ENCODE measurements at places on chromosomes 7 and 10. TPM values are rescaled to one million over a fixed set of nuclear protein-coding genes. Genes with fewer than 3 reads are reported as not detected.

The SPDYE6 gene
- not detected for total RNA-seq

The C10orf62 gene
- not detected for total RNA-seq

The CYP26C1 gene
- 0.14 TPM for total RNA-seq

The MINDY3 gene
- total RNA-seq, result 33.2 TPM

The SUGCT gene
- total RNA-seq, result 3.9 TPM

- no peak for DNase-seq
Measured at GRCh38 chr7:75626954-75627353, 111.8 kb downstream of the HIP1 start.

GRCh38 chr10:112963835-112964234 lies 13.8 kb downstream of the TCF7L2 start:
- DNase-seq, result peak; percentile 54

DNA sequence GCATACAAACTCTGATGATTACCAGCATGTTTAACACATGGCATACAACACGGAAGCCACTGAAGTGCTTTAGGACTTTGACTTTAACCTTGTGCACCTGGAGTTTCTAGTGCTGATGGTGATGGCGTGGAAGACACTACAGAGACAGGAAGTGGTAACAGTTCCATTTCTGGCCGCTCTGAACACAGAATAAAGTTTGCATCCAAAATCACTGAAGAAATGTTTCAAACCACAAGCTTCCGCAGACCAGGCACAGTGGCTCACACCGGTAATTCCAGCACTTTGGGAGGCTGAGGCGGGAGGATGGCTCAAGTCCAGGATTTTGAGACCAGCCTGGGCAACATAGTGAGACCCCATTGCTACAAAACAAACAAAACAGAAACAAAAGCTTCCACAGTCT lies 40.3 kb upstream of the TNPO3 start:
- no peak for DNase-seq

- no peak for DNase-seq
Measured at GRCh38 chr10:89798092-89798491, 96.7 kb downstream of the KIF20B start.

DNA sequence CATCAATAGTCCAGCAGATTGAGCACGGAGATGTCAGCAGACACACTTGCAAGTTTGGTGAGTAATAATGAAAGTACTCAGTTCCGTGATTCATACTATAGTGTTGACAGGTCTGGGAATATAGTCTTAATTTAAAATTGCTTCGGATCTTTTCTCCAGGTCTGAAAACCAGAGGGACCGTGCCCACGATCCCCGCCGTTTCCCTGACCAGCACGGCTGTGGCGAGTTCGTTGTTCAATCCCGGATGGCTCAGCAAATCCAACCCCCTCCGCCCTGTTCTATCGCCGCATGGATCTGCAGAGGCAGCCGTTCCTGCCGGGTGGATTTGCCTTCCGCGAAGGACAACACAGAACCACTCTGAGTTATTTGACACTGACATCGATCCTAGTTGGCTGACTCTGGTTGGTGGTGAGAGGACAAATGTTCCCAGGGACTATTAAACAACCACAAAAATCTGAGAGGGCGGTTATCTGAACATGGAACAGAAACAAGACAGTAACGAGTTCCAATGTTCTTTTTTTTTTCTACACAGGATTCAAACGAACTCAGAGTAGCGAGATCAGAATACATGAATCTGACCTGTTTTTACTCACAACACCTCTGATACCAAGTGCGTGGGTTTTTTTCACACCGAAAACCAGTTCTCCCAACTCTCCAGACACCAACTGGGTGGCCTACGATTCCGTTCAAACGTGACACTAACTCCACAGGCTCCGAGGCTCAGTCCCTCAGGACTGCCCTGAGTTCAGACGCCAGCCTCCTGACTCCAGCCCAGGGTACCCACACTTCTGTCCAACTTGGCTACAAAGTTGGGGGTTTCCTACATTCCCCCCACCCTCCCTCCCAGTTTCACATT lies 52.7 kb downstream of the RBM17 start:
- no peak for DNase-seq

GRCh38 chr7:125098377-125098970 lies 168.8 kb upstream of the POT1 start:
- DNase-seq, result no peak

- DNase-seq, result no peak
Measured at GRCh38 chr10:36303896-36304295, 661.8 kb upstream of the FZD8 start.

DNA sequence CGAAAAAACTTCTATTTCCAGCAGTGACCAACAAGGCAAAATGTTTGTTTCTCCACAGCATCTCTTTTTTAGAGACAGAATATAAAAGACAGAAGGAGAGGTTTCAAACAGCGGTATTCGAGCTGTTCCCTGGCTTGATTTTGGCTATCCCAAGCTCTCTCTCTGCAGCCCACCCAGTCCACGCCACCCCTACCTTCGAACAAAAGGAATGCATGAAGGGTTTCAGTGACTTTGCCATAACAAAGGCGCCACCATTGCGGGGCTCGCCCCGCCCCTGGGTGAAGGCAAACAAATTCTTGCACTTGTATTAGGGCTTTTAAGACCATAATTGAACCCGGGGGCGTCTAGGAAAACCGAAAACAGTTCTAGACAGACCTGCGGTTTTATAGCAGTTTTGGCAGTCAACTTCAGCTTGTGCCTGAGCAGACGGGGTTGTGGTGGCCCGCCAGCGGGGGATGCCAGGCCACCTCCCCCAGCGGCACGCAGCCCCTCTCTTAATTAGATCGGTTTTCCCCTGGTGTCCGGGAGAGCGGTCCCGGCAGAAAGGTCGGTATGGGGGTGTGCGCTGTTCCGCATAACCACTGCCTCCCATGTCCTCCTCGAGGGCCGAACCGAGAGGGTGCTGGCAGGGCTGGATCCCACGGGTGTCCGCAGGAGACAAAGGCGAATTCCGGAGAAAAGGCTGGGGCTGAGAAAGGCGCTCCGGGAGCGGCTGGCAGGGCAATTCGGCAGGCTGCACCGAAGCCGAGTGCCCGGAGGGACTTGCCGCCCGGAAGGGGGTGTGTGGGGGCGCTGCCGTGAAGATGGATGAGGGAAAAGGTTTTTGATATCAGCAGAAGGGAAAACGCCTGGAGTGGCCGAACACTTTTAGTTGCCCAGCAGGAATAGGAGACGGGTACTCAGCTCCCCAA lies 2.7 kb upstream of the HOXA11 start:
- peak; percentile 67 for DNase-seq

GRCh38 chr10:91410638-91411371 lies 661 bp downstream of the HECTD2 start:
- DNase-seq, result no peak

Measured in sigmoid colon (tissue), 7 donors.